ENCODE measurements at places on chromosomes 7 and 10.

- no peak for DNase-seq
Observed at GRCh38 chr7:66283003-66283920, 78.1 kb downstream of the TPST1 start.

GRCh38 chr7:147509541-147510200 lies 1080.9 kb upstream of the C7orf33 start:
- DNase-seq = no peak

DNA sequence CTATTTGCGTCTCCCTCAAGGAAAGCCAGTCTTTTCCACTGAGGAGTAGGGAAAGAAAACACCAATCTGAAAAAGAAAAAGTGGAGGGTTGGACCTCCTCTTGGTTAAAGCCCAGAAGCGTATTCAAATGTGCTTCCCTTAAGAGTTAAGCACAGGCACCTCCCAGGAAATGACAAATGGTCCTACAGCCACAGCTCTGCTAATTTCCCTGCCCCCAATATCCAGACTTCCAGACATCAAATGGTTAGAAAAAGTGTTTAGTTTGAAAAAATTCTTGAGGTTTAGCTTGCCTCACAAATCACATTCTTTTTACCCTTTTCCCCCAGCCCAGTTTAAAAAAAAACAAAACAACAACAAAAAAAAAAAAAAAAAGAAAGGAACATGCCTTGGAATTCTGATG lies 19.0 kb upstream of the COL1A2 start:
- DNase-seq = no peak

DNA sequence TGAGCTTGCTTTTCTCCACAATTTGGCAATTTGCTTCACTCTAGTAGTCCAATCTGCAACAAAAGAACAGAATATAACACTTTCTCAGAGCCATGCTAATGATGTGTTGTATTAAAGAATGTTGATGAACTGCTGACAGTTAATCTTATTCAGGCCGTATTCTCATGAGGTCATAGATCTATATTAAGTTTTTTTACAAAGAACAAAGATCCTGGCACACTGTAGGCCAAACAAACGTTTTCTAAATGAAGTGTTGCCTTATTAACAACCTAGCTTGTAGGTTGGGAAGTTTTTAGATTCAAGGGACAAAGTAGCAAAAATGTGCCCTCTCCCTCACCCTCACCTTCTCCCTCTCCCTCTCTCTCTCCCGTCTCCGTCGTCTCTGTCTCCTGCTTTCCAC lies 6.8 kb downstream of the HILPDA start:
- no peak for DNase-seq

GRCh38 chr7:41375582-41375981 lies 327.3 kb downstream of the INHBA start:
- DNase-seq = no peak

GRCh38 chr10:56466005-56466404 lies 104.9 kb upstream of the ZWINT start:
- DNase-seq = no peak

DNA sequence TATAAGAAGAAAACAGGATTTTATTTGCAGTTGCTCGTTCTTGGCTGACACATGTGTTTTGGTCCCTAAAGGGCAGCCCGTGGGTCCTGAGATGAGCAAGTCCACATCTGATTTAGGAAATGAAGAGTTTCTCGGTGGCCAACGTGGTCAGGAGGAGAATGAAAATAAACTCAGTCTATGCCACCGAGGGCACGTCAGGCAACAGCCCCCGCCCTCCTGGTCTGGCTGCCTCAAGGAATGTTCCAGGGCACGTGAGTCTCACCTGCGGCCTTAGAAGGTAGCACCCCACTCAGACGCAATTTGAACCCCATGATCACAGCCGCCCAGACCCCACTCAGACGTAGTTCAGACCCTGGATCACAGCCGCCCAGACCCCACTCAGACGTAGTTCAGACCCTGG lies 197.2 kb downstream of the ADARB2 start:
- DNase-seq = no peak

DNA sequence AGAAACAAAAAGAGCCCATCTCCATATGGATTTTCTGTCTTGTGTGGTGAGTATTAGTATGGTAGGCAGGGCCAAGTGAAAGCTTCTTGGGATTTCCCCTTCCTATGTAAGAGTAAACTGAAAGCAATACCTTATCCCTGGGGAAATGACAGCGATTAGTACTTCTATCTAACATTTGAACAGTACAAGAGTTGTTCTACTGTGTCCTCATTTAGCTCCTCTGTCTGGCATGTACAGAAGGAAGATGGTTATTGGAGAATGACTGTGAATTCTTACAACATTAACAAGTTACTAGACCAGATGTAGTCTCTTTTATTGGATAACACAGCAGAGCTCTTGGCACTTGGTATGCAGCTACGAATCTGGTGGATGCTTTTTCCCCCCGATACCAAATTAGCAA lies 17.9 kb upstream of the TRIL start:
- no peak for DNase-seq

DNA sequence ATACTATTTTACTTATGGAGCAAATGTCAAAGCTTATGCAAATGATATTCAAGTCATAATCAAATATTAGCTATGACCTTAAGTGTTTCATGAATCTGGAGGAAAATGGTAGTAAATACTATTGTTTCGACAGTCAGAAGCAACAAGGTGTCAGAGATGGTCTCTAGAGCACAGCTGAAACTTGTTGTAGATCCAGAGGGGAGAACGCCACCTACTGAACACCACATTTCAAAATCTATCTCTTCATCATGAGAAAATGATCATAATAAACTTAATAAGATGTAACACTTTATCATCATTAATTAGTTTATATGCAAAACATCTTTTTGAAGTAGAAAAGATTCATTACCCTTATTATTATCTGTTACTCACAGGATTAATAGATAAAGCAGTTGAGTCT lies 418.7 kb downstream of the GATA3 start:
- peak; percentile 39 for DNase-seq

DNA sequence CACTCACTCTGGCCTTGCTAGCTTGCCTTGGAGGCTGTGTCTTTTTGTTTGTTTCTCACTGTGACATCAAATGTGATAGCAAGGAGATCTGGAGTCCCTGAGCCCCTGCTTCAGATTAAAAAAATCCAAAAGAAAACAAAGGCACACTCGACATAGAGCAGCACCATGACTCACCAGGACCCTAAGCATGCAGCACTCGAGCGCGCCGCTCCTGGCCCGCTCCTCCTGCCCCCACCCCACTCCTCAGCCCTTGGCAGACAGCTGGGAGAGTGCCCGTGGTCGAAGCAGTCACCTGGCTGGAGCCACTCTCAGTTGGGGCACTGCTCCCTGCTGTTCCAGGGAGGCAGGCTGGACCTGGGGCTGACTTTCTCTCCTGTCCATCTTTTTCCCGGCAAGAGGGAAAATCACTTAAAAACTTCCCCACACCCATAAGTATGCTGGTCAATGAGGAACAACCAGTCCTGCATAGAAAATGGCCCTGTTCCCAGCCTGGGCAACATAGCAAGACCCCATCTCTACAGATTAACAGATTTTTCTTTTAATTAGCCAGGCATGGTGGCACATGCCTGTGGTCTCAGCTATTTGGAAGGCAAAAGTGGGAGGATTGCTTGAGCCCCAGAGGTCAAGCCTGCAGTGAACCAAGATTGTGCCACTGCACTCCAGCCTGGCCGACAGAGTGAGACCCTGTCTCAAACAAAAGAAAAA lies 128.4 kb downstream of the PAXIP1 start:
- no peak for DNase-seq

Measured in central memory CD4-positive, alpha-beta T cell (primary cell).